ENCODE measurements at places on chromosomes 6 and 20.

DNA sequence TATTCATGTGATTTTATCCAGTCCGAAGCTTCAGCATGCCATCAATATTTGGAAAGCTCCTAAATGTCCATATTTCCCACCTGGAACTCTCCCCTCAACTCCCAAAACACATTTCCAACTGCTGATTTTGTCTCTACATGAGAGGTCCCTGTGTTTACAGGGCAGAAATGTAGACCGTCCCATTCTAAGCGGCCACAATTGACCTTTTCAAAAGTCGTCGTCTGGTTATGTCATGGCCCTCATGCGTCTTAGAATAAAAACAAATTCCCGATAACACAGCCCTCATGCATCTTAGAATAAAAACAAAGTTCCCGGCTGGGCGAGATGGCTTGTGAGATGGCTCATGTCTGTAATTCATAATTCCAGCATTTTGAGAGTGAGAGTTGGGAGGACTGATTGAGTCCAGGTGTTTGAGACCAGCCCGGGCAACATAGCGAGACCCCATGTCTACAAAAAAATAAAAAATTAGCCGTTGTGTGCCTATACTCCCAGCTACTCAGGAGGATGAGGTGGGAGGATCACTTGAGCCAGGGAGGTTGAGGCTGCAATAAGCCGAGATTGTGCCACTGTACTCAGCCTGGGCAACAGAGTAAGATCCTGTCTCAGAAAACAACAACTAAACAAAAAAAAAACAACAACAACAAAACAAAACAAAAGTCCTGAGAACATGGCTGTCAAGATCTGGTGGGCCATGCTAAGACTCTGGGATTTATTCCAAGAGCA is 6.4 kb upstream of the ZNF217 start:
- no peak for DNase-seq

GRCh38 chr20:56656632-56657031 is 27.5 kb downstream of the TFAP2C start:
- no peak for DNase-seq

DNA sequence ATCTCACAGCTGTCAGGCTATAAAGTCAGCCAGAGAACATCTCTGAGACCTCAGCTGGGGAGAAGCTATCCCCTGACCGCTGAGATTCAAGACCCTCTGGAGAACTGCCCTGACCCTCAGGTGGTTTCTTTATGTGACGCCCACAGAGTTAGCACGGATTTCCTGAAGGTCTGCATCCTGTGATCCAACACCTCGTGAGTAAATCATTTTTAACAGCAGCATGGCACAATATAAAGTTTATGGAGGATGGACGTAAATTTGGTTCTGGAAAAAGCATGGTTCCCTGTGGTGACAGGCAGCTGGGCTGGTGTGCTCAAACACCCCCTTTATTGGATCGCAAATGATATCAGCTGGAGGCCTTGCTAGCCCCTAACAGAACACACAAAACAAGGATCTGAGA is 25.3 kb upstream of the TRAF3IP2 start:
- DNase-seq, result no peak

GRCh38 chr6:113449051-113449450 is 408.1 kb upstream of the MARCKS start:
- DNase-seq, result no peak

- DNase-seq, result no peak
Observed at GRCh38 chr20:40279390-40279789, 409.6 kb downstream of the MAFB start.

DNA sequence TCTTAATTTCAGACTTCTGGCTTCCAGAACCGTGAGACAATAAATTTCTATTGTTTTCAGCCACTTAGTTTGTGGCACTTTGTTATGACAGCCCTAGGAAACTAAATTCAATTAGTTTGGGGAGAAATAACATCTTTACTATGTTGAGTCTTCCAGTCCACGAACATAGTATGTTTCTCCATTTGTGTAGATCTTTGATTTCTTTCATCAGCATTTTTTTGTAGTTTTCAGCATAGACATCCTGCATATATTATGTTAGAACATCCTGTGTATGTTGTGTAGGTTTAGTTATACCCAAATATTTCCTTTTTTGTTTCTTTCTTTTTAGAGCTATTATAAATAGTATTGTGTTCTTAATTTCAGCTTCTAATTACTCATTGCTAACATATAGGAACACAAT is 18.0 kb upstream of the HMGA1 start:
- DNase-seq, result no peak

DNA sequence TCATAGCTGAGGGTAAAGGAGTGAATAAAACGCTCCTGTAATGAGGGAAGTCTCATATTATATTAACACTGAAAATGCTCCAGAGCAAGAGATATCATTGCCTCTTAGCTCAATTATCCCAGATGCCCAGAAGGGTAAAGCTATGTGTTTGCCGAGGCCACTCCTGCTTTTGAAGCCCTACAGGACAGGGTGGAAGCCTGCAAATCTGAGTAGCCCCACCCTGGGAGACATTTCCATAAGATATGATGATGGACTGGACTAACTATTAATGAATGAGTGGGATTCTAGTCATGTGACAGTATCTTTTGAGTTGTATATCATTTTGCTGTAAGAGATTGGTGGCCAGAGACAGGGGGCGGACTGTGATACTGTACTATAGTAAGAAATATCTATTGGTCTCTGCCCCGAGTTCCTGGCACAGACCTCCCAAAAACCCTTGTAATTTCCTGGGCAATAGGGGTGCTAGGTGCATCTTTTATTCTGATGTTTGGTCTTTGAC is 10.5 kb upstream of the SLC22A2 start:
- no peak for DNase-seq

GRCh38 chr20:1660246-1660645 is 2.7 kb upstream of the SIRPG start:
- DNase-seq, result no peak

DNA sequence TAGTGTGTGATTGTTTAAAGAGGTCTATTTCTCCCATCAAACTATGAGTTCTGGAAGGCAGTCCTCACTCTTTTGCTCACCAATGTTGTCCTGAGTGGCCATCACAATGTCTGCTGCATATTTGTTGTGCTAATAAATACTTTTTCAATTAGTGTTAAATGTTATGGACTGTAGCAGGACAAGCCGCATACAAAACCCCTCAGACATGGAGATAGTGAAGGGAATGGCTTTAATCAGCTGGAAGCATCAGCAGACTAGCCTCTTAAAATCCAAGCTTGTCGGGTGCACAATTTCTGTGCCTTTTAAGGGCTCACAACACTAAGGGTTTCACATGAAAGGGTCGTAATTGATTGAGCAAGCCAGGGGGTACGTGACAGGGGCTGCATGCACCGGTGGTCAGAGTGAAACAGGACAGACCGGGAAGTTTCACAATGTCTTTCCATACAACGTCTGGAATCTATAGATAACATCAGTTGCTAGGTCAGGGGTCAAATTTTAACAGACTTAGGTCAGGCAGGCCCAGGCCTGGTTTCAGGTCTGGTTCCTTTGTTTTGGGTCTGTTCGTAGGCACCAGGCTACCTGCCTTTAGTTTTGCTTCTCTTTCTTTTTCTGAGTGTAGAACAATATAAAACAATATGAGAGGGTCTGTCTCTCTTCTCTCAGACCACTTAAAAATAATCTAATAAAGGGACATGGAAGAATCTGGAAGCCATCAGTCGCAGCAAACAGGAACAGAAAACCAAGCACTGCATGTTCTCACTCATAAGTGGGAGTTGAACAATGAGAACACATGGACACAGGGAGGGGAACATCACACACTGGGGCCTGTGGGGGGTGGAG is 327.6 kb upstream of the HTR1E start:
- no peak for DNase-seq

DNA sequence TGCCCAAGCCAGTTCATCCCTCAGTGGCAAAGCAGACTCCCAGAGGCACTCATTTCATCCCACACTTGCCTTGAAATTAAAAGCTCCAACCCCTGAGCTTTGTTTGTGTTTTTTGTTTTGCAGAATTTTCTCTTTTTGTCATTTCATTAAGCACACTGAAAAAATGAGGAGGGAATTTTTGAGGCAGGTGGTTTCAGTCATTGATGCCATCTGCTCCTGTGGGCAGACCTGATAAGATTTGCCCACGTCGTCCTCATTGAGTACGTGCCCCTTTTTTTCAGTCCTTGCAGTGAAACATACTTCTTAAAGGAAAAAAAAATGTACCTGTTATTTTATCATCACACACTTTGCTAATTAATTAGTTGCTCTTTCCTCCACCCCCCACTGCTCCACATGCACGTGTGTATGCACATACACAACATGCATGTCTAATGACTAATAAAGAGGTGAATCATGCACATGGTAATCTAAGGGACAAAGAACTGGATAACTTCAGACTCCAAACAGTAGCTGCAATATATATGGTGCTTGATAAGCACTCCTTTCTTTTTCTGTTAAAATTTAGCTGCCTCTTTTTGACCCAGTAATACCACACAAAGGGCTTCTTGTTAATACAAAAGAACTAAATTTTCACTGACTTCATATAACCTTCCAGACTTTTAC is 102.1 kb upstream of the TMEM181 start:
- no peak for DNase-seq

GRCh38 chr6:9699888-9700287 is 715.0 kb downstream of the TFAP2A start:
- DNase-seq, result no peak

- no peak for DNase-seq
Observed at GRCh38 chr6:105474234-105474633, 71.4 kb upstream of the PREP start.

DNA sequence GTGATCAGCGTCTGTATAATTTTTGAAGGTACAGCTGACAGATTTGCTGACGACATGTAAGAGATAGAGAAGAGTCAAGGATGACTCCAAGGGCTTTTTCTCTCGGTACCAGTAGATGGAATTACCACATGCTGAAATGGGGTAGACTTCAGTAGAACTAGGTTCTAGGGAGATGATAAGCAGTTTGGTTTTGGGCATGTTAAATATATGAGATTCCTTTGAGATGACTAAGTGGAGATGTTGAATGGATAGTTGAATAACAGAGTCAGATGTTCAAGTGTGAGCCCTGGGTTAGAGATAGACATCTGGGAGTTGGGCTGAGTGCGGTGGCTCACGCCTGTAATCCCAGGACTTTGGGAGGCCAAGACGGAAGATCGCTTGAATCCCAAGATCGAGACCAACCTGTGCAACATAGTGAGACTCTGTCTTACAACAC is 50.0 kb downstream of the PHF20 start:
- DNase-seq, result no peak

DNA sequence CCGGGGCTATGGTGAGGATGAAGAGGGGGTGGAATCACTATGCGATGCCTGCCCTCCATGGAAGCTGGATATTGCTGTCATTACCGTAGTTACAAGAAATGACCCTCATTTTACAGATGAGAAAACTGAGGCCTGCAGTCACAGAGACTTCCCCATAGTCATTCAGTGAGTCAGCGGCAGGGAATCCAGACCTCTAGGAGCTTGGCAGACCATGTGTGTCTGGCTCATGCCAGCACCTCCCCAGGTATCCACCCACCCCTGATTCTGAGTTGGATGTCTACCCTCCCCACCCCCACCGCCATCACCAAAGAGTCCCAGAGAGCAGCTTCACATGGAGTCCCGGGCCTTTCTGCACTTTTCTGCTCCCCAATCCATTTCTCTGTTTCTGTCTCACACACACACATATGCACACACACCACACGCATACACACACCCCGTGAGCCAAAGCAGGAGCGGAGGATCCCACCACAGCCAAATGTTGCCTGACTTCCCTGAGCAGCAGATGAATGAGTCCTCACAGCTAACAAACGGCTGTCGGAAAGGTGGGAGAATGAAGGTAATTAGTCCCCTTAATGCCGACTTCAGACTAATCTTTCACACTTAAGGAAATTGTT is 24.8 kb downstream of the CDH22 start:
- no peak for DNase-seq

DNA sequence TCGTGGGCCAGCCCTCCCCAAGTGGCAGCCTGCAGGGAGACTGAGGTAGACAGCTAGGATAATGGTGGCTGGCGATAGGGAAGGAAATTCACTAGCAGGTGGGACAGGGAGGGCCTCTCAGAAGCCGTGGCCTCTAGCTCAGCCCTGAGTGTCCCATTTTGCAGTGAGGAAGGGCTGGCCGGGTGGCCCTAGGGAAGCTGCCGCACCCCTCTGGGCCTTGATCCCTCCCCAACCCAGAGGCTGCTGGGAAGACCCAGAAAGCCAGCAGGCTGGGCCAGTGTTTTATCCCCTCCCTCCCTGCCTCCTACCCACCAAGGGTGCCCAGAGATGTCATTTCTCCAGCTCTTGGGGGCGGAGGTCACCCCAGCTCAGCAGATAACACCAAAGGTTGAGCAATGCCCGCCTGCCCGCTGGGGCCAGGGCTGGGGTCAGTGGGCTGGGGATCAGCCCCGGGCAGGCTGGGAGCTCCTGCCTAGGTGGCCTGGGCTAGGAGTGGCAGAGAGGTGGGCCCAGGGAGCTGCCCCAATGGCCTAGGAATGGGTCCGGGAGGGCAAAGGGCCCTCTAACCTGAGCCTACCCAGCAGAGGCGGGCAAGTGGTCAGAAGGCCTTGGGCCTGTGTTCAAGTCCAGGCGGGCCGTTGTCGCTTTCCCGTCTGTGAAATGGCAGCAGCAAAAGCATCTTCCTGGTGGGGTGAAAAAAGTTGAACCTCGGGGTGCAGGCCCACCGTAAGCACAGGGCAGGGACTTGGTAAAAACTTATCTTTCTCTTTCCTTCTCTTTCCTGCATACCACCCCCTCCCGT is 1.6 kb upstream of the CEBPB start:
- no peak for DNase-seq

DNA sequence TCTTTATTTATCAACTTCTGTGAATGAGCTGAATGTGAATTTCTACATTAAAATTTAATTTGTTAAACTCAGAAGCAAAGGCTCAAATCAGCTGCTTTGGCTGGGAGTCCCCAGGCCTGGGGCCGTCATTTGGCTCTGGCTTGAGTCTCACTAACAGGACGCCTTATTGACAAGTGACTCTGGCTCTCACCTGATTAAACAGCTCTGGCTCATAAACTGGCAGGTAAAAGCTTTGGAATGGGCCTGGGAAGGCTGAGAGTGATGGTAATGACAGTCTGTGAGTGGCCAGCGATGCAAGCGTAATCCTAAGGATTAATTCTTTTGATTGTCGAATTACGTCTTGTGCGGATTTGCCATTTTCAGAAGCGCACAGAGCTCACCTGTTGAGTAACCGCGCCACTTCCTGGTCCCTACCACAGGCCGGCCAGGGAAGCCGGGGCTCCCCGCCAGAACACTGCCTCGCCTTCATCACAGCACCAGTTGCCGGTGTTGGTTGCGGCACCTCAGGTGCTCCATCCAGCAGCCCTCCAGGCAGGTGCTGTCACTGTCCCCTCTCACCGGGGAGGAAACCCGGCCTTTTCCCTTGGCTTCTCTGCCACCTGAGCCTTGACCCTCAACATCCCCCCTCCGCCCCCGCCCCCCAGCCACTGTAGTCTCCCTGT is 110.7 kb downstream of the ZDHHC14 start:
- DNase-seq, result no peak

Measured in stimulated activated CD8-positive, alpha-beta memory T cell treated with anti-CD3 and anti-CD28 coated beads, Interleukin-2, amount 100 ng/mL, for 1 hour (primary cell).